ENCODE measurements at places on chromosomes 7 and 10.

DNA sequence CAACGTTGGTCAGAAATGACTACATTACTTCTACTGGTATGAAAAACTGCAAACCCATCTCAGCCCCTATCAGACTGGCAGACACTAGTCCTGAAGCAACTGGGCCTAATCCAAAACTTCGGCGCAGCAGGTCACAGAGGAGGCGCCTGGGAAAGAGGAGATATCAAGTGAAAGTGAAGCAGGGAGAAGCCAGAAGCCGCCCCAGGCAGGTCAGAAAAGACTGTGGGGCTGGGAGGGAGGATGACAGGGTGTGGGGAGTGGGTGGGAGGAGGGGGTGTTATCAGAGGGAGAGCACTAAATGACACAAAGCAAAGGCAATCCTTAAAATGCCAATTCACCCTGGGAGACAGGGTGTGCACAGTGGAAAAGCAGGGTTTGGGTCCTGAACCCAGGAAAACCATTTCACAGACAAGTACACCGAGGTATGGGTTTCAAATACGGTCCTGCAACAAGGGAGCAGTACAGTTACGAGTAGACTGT lies 731 bp downstream of the CHCHD3 start:
- no peak for DNase-seq

- no peak for DNase-seq
Observed at GRCh38 chr10:118873091-118873737, 118.4 kb upstream of the CACUL1 start.

GRCh38 chr10:129445436-129446182 lies 21.4 kb upstream of the MGMT start:
- no peak for DNase-seq

DNA sequence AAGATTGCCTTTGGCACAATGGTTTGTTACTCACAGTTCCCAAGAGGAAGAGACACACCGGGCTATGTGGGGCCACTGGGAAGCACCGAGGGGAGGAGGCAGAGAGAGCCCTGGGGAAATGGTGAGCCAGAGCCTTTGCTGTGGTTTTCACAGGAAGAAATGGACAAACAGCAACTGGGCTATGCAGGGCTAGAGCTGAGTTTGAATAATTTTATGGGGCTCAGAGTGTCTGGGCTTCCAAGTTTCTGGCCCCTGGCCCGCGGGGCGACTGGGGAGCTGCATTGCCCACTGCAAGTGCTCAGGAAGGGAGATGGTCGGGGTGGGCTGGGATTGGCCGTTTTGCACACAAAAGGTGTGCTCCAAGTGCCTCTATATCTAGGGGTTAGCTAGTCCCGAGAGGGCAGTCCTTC lies 92.6 kb downstream of the CHST15 start:
- DNase-seq: no peak

DNA sequence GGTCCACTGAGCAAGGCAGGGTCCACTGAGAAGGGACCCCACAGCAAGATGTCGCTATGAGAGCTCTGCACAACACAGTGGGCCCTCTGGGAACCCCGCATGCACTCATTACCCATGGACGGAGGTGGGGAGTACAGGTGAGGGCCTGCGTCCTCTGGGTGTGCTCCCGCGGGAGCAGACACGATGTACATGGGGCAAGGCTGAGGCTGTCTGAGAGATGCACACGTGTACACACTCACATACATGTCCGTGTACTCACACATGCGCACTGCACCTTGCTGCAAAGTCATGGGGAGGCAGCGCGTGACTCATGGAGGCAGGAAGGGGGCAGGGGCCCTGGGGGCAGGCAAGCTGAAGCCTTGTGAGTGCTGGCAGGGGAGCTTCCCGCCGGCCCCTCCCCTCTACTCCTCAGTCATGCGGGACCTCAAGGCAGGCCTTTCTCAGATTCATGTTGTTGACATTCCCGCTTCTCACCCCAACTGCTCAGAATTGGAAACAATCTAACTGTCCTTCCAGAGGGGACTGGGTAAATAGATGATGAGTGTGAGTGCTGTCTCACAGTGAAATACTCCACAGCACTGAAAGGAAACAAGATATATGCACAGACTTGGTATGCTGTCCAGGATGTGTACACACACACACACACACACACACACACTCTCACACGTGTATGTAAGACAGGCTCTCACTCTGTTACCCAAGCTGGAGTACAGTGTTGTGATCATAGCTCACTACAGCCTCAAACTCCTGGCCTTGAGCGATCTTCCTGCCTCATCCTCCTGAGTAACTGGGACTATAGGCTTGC lies 40.0 kb downstream of the GOLGA7B start:
- DNase-seq: no peak

GRCh38 chr7:300546-301290 lies 10.7 kb downstream of the FOXL3 start:
- no peak for DNase-seq

- no peak for DNase-seq
Observed at GRCh38 chr10:28684986-28685580, 7.8 kb downstream of the BAMBI start.

DNA sequence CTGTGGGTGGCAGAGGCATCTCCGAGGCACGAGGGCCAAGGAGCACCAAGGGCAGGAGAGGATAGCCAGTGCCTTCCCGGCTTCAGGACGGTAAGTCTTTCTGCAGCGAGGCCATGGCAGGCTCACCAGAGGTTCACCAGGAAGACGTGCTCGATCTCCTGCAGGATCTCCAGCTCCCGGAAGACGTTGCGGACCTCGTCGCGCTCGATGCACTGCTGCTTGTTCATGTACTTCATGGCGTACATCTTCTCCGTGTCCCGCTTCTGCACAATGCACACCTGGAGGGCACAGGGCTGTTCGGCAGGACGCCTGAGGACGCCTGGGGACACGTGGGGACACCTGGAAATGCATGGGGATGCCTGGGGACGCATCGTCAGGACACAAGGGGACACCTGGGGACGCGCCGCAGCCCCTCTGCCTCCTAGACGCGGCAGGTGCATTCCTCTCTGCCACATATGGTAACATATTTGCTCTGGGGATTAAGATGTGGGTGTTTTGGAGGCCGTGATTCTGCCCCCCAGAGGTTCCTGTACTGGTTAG lies 41.2 kb downstream of the DPYSL4 start:
- no peak for DNase-seq

- DNase-seq: no peak
Observed at GRCh38 chr7:156034397-156034796, 222.1 kb upstream of the SHH start.

DNA sequence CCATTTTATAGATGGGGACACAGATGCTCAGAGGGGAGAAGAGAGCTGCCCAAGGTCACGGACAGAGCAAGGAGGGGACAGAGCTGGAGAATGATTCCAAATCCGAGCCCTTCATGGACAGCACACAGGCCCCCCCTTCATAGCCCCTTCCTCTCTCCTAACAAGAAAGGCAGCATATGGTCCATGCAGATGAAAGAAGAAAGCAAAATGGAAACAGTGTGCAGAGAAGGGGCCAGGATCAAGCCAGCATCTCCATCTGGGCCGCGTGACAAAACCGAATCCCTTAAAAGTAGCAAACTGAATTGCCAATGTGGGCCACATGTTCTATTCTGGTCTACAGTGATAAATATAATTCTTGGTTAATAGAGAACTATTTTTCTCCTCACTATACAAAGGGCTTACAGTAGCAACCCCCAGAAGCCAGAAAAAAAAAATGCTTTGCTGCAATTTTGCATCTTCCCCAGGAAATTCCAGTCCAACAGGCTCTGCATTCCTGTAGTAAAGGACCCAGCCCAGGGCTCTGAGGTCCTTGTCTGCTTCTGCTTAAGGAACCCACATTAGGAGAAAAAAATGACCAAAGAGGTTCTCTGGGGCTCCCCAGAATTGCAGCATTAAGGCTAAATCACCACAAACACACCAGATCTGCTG lies 7.8 kb downstream of the CPXM2 start:
- DNase-seq: no peak

GRCh38 chr10:43842072-43842471 lies 193.4 kb upstream of the ZNF32 start:
- no peak for DNase-seq

- no peak for DNase-seq
Observed at GRCh38 chr10:132551093-132551807, 13.7 kb downstream of the INPP5A start.

DNA sequence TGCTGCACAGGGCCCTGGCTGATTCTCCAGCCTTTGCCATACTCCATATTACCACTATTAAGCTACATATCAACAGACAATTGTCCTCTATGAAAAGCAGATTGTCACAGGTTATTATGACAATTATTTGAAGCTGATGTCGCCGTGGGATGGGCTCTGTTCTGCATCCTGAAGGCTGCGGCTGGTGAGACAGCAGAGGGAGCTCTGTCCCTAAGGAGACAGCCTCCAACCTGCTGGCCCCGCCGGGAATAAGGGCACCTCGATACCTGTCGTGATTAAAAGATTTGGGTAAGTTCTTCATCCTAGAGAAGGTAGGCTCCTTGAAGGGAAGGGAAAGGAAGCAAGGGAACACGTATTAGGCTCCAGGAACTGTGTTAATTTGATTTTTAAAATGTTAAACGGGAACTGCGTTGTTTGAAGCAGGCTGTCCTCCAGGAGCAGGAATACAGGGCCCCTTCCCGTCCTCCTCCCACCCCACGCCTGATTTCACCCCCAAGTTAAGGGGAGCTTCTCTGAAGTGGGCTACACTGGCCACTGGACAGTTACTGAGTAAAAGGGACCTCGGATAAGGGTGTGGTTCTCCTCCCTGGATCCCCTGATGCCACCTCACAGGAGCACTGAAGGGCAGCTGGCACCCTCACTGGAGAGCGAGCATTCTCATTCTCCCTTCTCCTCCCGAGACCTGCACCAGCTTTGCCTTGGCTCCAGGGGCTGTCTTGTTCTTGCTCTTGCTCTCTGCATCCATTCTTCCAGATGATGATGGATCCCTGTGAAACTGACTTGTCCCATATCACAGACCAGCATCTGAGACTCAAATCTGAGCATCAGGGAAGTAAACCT lies 11.8 kb upstream of the TIAL1 start:
- no peak for DNase-seq

DNA sequence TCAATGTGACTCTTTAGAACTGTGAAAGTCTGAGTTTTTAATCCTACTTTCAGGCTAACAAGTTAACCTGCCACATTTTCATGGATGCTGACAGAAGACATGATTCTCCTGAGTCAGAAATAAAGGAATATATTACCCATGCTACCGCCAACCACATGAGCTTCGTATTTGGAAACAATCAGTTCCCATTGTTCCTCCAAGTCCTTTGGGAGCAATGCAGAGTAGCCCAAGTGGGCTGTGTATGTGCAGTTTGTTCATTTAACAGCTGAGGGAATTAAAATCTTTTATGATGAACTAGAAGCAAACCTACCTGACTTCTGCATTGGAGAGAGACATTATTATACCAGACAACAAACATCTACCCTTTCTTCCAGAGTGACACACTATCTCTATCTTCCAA lies 169.3 kb upstream of the BET1 start:
- DNase-seq: no peak

DNA sequence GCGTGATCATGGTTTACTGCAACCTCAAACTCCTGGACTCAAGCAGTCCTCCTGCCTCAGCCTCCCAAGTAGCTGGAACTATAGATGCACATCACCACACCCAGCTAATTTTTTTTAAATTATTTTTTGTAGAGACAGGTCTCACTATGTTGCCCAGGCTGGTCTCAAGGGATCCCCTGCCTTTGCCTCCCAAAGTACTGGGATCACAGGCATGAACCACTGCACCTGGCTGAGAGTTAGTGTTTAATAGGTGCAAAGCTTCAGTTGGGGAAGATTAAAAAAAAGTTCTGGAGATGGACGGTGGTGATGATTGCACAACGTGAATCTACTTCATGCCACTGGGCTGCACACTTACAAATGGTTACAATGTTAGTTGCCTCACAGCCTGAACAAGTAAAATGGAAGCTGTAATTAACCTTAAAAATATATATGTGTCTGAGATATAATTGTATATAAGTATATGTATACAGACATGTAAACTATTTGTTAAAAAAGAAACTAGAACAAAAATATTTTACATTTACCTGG lies 106.4 kb upstream of the ZNF438 start:
- DNase-seq: no peak

DNA sequence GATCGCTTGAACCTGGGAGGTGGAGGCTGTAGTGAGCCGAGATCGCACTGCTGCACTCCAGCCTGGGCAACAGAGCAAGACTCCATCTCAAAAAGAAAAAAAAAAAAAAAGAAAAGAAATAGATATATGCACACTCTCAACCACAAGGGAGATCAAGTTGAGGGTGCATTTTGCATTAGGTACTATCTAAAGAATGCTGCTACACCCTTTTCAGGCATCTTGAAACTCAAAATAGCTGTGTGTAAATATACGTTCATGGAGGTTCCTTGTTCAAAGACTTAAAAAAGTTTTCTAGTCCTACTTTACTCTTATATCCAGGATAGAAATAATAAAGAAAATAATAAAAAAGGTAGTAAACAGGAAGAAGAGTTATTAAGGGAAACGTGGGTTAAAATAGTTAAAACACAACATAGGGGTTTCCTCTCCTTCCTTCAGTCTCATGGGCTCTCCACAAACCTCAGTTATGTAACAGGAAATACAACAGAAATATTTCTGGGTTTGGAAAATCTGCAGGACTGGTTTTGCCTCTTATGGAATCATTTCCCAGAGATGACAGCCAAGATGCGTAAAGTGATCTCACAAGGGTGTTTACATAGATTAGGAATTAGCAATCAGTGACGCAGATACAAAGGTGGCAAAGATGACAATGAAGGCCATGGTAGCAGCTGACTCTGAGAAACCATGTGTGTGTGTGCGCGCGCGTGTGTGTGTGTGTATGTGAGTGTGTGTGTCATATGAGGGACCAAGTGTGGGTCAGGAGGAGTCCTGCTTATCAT lies 15.1 kb downstream of the STEAP4 start:
- DNase-seq: no peak

- no peak for DNase-seq
Observed at GRCh38 chr10:116716381-116716780, 26.0 kb downstream of the HSPA12A start.

- DNase-seq: no peak
Observed at GRCh38 chr7:40822861-40823260, 688.1 kb downstream of the SUGCT start.

- DNase-seq: no peak
Observed at GRCh38 chr10:112778579-112778978, 171.5 kb upstream of the TCF7L2 start.

DNA sequence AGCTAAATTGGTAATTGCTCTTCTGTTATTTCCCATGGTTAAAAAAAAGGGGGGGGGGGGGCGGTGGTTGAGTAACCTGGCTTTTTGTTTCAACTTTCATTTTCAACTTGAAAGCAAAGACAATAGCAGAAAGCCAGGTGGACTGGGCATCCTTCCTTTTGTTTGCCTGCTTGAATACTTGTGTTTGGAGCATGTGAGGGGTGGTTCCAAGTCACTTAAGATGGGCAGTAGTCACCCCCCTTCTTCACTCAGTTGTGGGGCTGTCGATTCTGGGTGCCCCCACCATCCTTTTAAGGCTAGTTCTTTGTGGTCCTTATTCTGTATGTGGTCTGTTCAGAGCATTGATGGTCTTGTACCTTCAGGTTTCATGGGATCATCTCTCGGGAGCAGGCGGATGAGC lies 165.6 kb upstream of the PRR15 start:
- DNase-seq: no peak

GRCh38 chr10:48568131-48568530 lies 36.7 kb downstream of the ARHGAP22 start:
- no peak for DNase-seq
